ENCODE measurements at places on chromosomes 3 and 15.

GRCh38 chr15:65525622-65526021 lies 4.6 kb upstream of the HACD3 start:
- no peak for DNase-seq

DNA sequence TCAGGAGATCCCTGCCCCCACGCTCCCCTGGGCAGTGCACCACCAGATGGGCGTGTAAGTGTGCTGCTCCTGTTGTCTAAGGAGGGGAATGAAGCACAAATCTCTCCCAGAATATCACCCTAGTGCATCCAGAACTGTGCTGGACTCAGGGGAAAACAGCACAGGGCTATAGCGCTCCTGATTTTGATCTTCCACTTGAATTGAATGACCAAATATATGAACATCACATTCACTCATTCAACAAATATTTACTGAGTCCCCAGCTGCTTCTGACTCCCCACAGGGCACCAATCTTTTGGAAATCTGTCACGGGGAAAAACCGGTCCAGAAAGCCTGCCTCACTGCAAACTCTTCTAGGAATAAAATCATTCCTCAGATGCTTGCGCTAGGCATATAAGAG lies 2.4 kb downstream of the CPLX3 start:
- DNase-seq: no peak

- DNase-seq: no peak
Observed at GRCh38 chr3:37129871-37130270, 44.5 kb downstream of the LRRFIP2 start.

- peak; percentile 70 for DNase-seq
Observed at GRCh38 chr15:101489237-101489598, 289 bp downstream of the PCSK6 start.

- DNase-seq: no peak
Observed at GRCh38 chr15:69559440-69560190, 107.0 kb downstream of the RPLP1 start.

DNA sequence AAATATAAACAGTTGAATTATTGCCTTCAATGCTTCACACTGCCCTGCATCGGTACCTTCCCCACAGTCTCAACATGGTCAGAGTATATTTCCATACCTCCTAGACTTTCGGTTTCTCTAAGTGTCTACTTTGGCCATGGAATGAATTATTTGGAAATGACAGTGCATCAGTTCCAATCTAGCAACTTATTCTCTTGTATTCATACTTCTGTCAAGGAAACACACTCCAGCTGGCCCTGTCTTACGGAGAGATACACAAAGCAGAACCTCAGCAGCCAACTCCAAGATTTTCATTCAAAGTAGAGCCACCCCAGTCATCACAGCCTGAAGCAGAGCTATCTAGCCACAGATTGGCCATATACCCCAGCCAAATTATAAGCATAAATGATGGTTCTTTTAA lies 518.4 kb upstream of the UBE2E2 start:
- no peak for DNase-seq

GRCh38 chr3:183586477-183586876 lies 31.0 kb upstream of the KLHL6 start:
- no peak for DNase-seq

DNA sequence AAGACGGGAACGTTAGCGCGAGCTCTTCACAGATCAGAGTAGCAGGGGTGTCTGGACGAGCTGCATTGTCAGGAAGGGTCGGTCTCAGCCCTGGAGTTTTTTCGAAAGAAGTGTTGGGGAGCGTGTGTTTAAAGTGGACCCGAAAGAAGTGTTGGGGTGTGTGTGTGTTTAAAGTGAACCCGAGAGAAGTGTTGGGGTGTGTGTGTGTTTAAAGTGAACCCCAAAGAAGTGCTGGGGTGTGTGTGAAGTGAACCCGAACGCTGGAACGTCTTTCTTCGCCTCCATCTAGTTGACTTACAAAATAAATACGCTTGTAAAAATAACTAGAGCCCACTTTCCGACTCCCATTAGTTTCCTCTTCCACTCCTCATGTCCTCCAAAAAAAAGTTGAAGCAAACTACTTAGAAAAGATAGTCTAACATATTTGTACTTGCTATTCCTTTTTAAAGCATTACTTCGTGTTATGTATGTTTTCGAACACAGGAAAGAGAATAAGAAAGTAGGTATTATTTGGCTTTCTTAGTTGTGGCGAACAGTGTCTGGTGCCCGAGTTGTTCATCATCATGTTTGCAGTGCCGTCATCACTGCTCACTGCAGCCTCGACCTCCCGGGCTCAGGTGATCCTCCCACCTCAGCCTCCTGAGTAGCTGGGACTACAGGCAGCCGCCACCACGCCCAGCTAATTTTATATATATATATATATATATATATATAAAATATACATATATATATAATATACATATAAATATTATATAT lies 1.0 kb downstream of the LRCH3 start:
- DNase-seq: no peak

GRCh38 chr15:80551348-80551747 lies 143.8 kb upstream of the ABHD17C start:
- no peak for DNase-seq

GRCh38 chr3:78066287-78066686 lies 1026.4 kb downstream of the ROBO2 start:
- DNase-seq: no peak

GRCh38 chr15:32878869-32879805 lies 161.3 kb downstream of the GREM1 start:
- no peak for DNase-seq

GRCh38 chr15:50825946-50826345 lies 60.4 kb upstream of the SPPL2A start:
- no peak for DNase-seq

GRCh38 chr15:65856821-65857455 lies 12.4 kb upstream of the RAB11A start:
- DNase-seq: peak; percentile 78

DNA sequence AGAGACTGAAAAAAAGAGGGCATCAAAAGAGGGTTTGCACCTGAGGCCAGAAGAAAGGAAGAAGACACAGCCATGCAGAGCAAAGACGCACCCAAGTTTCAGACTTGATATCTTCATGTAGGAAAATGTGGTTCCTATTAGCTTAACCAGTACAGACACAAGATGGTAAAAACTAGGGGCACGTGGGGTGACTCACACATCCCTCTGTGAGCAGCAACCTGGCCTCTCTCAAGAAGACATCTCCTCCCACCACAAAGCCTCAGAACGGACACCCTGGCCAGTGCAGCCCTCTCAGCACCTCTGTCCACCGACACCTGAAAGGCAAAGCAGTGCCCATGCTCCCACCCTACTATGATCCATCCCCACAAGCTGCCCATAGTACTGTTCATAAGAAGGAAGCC lies 33.3 kb downstream of the GLB1 start:
- no peak for DNase-seq

DNA sequence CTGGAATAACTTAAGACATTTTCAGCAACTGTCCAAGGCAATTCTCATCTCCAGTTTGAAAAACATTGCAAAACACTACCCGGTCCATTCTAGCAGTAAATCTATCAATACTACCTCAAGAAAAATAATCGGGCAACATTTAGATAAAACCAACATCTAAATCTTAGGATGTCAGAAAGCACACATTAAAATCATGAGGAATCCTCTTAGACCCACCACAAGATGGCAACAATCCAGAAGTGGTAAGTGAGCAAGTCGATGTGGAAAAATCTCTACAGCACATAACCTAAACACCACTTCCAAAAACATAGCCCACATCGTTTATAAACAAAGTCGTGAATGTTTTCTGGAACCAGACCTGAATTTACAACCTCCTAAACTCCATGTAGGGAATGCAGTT lies 5.7 kb downstream of the PLCH1 start:
- DNase-seq: no peak

GRCh38 chr3:162334537-162334936 lies 837.9 kb downstream of the OTOL1 start:
- DNase-seq: no peak

GRCh38 chr15:88835646-88836045 lies 32.4 kb downstream of the ACAN start:
- DNase-seq: no peak

- DNase-seq: no peak
Observed at GRCh38 chr15:35654332-35654731, 108.4 kb upstream of the DPH6 start.

- no peak for DNase-seq
Observed at GRCh38 chr3:120684896-120685295, 2.9 kb upstream of the HGD start.

- DNase-seq: no peak
Observed at GRCh38 chr3:174936590-174936989, 77.5 kb downstream of the NAALADL2 start.

GRCh38 chr3:154188846-154189245 lies 67.7 kb downstream of the ARHGEF26 start:
- no peak for DNase-seq

GRCh38 chr3:138681463-138682220 lies 73.1 kb downstream of the FAIM start:
- DNase-seq: no peak

- DNase-seq: no peak
Observed at GRCh38 chr3:127588806-127589577, 1.5 kb downstream of the TPRA1 start.

DNA sequence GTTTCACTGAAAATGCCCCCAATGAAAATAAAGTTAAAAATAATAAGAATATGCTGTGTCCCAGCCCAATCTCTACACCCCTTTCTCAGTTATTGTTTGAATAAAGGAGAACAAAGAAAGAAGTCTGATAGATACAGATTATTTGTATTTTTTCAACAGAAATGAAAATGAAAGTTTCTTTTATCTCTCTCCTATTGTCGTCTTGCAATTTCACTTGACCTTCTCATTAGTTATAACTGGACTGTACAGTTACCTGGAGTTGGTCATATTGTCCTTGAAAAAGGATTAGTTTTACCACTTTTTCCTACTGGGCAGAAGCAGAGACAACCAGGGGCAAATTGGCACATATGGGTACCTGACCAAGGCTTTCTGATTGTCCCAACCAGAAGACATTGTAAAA lies 440.0 kb downstream of the PDCD6IP start:
- no peak for DNase-seq

DNA sequence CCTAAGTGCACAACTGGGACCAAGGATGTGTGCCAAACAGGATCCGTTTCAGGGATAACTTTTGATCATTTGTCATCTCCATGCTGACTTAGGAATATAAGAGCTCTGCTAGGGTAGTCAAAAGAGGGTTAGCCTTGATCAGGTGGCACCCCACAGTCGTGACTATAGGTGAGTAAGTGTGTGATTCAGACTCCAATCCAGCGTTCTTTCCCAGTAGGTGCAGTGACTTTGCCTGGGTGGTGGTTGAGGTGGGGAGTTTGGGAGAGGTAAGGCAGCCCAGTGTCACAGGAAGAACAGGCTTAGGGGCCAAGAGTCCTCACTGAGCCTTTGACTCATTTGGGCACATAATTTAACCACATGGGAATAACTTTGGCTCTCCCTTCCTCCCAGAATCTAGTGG lies 51.0 kb downstream of the CHDH start:
- no peak for DNase-seq

GRCh38 chr15:71010472-71010871 lies 104.8 kb upstream of the THSD4 start:
- DNase-seq: no peak

GRCh38 chr3:31495971-31496665 lies 36.6 kb upstream of the STT3B start:
- DNase-seq: no peak

- no peak for DNase-seq
Observed at GRCh38 chr3:53544357-53544756, 49.9 kb downstream of the CACNA1D start.

DNA sequence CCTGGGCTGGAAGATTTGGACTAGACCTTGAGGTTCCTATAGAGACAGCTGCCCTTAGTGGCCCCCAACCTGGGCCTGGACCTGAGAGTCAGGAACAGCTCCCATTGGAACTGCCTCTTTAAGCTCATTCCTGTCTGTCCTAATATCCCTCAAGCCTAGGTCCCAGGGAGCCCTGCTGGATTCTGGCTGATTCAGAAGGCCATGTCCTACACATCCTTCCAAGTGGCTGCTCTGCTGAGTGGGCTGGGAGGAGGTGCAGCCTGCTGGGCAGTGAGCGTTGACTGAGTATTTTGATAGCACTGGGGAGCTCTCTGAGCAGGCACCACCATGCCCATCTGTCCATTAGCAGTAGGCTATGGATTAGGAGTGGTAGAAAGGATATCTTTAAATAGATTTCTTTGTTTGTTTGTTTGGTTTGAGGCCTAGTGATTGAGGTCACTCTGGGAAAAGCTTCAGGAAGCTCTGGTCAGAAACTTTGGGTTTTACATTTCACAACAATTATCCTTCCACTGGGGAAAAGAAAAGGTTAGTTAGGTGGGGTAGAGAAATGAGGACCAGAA lies 54.6 kb upstream of the ATOSA start:
- DNase-seq: no peak

DNA sequence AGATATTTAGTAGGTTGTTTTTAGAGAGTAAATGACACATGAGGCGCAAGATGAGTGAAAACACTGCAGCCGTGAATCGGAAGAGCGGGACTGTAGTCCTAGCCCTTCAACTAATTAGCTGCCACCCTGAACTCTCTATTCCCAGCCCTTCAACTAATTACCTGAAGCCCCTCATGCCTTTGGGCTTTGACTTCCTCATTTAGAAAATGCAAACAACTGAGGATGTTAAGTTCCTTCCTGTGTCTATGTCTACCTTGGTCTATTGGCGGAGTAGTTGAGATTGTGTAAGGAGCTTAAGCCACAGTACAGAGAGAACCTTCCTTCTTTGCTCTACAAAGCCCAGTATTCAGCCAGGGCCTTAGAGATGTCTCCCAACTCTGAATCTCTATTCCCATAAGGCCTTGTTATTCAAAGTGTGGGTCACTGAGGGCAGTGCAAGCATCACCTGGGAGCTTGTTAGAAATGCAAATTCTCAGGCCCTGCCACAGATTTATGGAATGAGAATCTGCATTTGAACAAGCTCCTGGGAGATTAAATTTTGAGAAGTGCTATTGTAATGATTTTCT lies 71.8 kb upstream of the SCN5A start:
- DNase-seq: no peak

- DNase-seq: no peak
Observed at GRCh38 chr15:86021281-86022264, 58.1 kb upstream of the AGBL1 start.

- DNase-seq: no peak
Observed at GRCh38 chr15:89908226-89908625, 4.5 kb downstream of the ARPIN start.

DNA sequence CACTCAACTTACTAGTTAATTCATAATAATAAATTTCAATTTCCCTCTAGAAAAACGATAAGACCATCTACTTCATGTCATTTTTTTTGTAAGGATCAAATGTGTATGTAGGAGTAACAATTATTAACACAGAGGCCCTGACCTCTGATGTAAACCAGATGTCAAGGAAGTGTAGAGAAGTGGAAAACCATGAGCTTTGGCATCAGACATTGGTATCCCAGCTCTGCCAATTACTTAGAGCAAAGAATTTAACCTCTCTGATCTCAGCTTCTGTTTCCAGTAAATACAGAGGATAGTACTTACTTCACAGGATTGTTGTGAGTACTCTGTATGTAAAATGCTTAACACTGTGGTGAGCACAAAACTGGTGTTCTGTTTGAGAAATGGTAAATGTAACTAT lies 17.5 kb downstream of the AQR start:
- no peak for DNase-seq

- DNase-seq: no peak
Observed at GRCh38 chr3:119717520-119717919, 14.7 kb downstream of the CFAP91 start.

All from Right ventricle myocardium superior (tissue), 1 donor.